Stimulated activated CD8-positive, alpha-beta memory T cell treated with anti-CD3 and anti-CD28 coated beads, Interleukin-7, amount 100 ng/mL, for 1 hour (primary cell): ENCODE measurements at places on chromosomes 2 and 18.

DNA sequence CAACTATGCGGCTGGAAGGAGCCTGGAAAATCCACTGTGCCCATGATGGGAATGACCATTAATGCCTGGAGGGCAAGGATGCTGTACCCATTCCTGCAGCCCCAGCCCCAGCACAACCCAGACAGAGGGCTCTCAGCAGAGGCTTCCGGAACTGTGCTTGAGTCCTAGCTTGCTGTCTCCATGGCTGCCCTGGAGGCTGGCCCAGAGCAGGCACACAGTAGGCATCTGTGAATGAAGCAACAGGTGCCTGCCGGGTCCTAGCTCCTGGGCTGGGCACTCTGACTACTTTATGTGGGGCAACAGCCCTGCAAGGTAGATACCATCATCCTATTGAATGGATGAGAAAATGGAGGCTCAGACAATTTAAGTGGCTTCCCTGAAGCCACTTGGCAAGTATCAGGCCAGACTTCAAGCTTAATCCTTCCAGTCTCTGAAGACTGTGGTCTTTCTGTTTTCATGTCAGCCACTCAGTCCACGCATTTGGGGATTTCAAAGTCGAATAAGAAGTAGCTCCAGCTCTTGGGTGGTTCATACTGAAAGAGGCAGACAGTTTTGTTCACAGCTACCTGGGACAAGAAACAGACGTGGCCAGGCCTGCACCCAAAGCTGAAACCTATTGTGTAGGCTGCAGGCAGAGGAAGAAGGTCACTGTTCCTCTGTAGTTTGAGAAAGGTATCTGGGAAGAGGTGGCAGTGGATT is 237.5 kb downstream of the ZBTB7C start:
- DNase-seq: no peak

DNA sequence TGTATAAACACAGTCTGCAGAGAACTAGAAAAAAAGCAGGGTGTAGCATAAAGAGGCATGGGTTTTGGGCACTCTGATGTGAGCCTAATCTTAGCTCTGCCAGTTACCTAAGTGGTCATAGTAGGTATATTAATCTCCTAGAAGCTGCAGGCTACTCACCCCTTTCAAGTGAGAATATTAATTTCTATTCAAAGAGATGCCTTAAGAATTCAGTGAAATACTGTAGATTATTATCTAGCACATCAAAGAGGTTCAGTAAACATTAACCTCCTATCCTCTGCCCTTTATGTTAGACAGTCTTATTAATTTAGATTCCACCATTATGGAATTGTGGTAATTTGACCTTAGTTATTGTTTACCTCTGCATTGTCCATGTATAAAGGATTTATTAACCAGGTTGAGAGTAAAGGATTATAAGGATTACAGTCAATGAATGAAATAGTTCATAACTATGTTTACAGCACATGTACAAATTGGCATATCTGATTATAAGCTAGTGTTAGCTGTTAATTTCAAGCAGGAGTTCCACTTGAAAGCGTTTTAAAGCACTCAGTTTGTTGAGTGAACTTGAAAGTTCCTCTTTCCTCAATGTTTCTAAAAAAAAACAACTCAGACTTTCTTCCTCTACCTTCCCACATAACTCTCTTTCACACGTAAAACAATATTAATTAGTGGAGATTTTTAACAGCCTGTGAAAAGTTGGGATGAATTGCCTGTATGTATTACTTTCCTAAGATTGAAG is 150.6 kb upstream of the EPC2 start:
- no peak for DNase-seq

- DNase-seq: no peak
Measured at GRCh38 chr2:14700753-14701152, 68.2 kb downstream of the LRATD1 start.

DNA sequence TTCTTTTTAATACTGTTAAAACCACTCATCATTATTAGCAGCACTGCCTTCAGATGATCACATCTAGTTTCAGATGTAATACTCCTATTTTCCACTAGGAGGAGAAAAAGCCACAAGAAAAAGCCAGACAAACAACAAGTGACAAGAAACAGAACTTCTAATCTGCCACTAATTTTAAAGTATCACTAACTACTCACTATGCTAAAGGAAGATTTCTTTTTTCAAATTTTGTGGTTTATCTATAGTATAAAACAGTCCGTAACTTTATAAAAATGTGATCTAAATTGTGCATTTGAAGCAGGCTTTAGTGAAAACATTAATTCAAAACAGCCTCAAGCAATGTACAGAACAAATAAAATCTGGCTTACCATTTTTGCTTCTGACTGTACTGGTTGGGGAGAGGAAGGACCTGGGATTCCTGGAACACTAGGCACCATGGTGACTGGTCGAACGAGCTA is 56.8 kb downstream of the ATF2 start:
- no peak for DNase-seq

DNA sequence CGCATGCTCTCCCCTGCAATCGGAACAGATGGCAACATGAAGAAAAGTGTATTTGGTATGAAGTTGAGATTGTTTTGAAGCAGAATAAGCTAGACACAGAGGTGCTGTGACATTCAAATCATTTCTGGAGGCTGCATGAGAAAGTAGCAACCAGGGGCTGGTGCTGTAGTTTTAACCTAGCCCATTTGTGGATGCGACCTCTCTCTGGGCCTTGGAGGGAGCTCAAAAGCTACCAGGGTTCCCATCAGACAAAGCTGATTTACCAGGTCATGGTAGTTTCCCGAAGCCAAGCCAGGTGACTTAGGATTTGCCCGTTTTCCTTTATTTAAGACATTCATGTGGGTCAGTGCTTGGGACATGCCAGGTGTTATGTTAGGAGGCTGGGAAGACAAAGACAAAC is 77.5 kb downstream of the CIB4 start:
- no peak for DNase-seq

GRCh38 chr2:239106314-239106908 is 258.5 kb downstream of the TWIST2 start:
- no peak for DNase-seq

GRCh38 chr18:9951022-9951859 is 37.4 kb downstream of the VAPA start:
- DNase-seq: no peak

DNA sequence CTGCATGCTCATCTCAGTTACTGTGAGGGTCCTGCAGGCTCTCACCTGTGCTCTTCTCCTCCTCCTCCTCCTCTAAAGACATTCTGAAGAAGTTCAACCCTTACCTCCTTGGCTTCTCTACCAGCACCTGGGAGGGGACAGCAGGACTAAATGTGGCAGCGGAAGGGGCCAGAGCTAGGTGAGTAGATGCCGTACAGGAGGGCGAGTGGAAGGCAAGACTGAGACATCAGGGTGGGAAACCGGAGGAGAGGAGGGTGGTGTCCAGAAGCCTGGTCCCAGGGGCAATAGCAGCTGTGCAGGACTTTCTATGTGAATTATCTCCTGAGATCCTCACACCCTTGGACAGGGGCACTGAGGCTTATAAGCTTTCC is 124.9 kb downstream of the PLB1 start:
- no peak for DNase-seq

DNA sequence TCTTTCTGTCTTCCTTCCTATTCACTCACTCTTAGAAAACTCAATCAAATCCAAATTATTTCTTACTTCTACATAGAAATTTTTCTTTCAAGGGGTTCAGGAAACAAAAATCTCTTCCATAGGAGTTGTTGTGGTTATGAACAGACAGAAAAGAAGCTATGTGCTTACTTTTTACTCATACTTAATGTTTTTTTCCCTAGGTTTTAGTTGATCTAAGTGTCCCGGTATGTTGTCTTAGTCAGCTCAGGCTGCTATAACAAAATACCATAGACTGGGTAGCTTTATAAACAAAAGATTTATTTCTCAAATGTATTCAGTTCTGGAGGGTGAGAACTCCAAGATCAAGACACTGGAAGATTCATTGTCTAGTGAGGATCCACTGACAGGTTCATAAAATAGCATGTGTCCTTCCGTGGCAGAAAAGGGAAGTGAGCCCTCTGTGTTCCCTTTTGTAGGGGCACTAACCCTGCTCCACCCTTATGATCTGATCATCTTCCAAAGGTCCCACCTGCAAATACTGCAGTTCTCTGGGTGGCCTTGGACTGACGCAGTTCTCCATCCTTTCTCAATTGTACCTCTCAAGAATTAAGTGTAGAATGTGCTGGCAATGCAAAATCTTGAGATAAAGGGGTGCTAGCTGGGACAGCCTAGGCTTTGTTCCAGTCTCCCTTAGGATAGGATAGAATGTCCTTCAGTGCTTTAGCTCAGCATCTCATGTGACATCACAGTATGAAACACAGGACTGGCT is 14.4 kb upstream of the VRK2 start:
- no peak for DNase-seq

GRCh38 chr2:91442246-91442905 is 2750.9 kb downstream of the RPIA start:
- no peak for DNase-seq

DNA sequence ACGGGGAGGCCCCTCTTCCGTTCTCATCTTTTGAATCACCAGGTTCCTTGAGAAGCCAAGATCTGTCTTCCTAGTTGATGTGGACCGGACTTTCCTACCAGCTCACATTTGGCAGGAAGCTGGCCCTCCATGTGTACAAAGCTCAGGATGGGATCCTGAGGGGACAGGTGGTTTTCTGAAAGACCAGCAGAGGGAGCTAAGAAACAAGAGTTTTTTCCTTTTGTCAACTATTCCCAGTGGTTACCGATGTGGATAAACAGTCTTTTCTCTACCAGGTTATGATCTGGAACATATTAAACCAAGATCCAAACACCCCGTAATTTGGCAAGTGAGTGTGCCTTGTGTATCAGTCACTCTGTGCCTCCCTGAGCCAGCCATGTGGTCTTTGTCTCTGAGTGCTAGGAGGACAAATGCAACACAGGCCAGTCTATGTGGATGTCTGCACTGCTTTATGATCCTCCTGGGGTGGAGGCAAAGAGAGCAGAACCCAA is 25.1 kb upstream of the ARHGAP25 start:
- DNase-seq: no peak

GRCh38 chr2:173943738-173944137 is 21.4 kb downstream of the SP3 start:
- DNase-seq: no peak

DNA sequence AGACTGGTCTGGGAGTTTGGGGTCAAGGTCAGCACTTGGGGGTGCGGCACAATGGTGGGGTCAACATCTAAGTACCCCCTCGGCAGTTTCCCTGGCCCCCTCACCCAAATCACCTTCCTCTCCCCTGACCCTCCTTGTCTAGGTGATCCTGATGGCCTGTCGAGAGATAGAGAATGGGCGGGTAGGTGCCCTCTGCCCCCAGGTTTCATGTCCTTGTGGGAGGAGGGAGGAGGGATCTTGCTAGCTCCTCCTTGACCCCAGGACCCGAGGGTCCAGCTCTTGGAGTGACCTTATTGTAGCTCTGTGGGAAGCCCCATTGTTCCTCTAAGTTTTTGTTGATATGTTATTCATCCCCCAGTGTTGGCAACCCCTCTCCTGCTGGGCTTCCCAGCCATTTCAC is 3.6 kb downstream of the PTPN18 start:
- DNase-seq: no peak

GRCh38 chr2:232315049-232315922 is 63.3 kb upstream of the ALPP start:
- DNase-seq: peak; percentile 57

DNA sequence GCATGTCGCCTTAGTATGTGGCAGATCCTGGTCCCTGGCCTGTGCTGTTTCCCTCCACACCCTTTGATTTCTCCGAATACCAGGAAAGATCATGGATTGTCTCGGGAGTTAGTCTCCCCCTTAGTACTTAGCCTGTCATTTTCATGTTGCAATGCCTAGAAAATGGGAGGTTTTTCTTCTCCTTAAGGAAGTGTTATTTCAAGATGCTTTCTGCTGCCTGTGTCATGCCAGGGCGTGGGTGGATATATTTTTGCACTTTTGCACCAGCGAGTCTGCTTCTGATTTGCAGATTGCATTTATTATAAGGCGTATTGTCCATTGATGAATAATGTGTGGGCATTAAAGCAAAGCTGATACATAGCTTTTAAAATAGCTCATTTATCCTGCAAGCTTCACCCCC is 223.5 kb downstream of the NEDD4L start:
- no peak for DNase-seq

DNA sequence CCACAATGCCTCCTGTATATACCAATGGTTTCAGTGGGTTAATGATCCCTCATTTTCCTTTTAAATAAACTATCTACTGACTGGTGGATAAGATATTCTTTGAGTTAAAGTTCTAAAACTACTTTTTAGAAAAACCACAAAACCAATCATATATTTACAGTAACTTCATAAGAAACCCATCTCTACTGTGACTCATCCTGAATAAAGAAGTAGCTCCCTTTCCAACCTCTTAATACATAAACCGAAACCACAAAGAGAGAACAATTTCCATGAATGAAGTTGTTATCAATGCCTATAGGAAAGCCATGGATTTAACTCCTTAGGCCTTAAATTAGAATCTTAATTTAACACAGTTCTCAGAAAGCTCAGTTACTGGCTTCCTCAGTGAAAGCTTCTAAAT is 227.0 kb upstream of the SMAD7 start:
- no peak for DNase-seq

GRCh38 chr2:168895771-168896170 is 5.3 kb upstream of the G6PC2 start:
- no peak for DNase-seq

- no peak for DNase-seq
Measured at GRCh38 chr2:150609831-150610582, 122.5 kb upstream of the RND3 start.

- DNase-seq: no peak
Measured at GRCh38 chr2:170843656-170844055, 27.0 kb downstream of the GAD1 start.

GRCh38 chr2:132884292-132884691 is 214.3 kb upstream of the LYPD1 start:
- no peak for DNase-seq

GRCh38 chr2:6854416-6854815 is 11.3 kb downstream of the CMPK2 start:
- DNase-seq: no peak

DNA sequence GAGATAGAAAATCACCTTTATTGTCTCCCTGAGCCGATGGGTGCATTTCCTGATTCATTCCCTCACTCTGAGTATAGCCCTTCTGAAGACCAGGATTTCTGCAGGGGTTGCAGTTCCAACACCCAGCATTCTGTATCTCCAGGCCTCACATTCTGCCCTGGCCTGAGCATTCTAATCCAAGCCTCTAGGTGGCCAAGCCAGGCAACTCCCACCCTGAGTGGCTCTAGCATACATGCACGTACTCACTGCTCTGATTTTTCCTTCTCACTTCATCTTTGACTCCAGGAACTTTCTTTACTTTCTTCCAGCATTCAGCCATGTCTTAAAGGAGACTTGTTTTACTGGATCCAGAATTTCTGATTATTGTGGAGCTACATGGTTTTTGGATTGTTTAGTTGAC is 100.7 kb upstream of the STK39 start:
- DNase-seq: no peak

DNA sequence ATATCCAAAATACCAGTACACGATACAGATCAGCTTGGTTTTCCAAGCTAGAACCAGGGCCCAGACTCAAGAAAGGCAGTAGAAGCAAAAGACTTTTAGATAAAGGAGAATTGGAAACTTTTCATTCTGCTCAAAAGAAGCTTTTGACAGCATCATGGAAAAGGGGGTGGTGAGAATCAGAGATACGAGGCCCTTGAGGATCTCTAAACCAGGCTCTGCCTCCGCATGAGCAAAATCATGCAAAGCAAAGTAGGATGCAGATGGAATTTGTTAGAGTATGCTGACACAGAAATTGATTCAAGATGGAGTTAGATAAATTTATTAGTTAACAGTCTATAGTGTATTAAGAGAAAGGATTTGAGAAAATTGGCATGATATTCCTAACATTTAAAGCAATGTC is 39.8 kb downstream of the FAM98A start:
- DNase-seq: no peak

- no peak for DNase-seq
Measured at GRCh38 chr18:54279477-54280219, 10.3 kb downstream of the POLI start.
